ENCODE measurements at places on chromosomes 5 and 9.

DNA sequence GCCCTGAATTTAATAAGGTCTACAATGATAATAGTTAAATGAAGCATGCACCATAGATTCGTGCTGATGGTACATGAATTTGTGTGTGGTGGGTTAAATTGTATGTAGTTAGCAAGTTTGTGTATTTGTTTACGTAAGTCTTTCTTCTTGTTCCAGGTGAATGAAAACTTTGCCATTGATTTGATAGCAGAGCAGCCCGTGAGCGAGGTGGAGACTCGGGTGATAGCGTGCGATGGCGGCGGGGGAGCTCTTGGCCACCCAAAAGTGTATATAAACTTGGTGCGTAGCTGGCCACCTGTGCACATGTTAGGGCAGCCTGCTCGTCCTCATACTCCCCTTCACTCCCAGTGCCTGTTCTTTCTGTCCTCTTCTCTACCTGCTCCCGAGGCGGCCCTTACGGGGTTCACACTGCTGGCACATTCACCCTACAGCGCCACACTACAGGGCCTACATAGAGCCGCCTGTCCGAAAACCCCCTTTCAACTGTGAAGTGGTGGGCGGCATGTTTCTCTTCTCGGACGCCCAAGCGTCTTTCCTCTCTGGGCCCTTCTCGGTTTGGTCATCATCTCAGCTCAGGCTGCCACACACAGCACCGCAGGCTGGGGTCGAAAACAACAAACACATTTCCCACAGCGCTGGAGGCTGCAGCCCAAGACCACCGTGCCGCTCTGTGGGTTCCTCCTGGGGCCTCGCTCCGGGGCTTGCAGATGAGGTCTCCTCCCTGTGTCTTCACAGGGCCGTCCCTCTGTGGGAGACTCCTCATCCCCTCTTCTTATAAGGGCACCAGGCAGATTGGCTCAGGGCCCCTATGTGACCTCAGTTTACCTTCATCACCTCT is 13.2 kb downstream of the NDUFS6 start:
- no peak for DNase-seq

GRCh38 chr9:87567571-87567970 is 69.9 kb downstream of the DAPK1 start:
- no peak for DNase-seq

GRCh38 chr5:107652839-107653607 is 17.7 kb downstream of the EFNA5 start:
- DNase-seq: no peak

DNA sequence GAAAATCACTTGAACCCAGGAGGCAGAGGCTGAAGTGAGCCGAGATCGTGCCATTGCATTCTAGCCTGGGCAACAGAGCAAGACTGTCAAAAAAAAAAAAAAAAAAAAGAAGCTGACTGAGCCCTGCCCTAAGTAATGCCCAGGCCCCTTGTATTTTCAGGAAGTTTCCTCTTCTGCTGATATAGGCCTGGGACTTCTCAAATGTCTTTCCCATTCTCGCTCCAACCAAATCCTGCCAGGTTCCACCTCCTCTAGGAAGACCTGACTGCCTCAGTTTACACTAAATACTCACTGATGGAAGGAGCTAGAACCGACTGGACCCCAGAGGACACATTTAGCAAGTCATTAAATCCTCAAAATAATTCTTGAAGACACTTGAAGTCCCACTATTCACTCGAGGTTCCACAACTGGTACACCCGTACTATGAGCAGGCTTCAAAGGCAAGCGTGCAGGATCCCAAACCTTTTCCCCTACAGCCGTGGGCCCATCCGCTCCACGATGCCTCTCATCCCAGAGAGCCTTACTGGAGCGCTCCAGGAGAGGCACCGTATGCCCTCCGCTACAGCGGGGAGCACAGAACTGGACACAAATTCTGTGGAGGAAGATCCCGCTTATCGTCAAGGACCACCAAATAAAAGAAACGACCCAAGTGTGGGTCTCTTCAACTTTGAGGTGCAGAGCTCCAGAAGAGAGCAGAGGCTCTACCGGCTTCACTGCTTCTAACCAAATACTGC is 676 bp downstream of the NOL6 start:
- DNase-seq: no peak

All from neuronal stem cell (in vitro differentiated cells).